Foreskin fibroblast (primary cell): ENCODE measurements at places on chromosomes 6 and 20.

GRCh38 chr6:35047265-35048011, 93.7 kb downstream of the TCP11 start:
- DNase-seq: peak; percentile 67

- no peak for DNase-seq
Observed at GRCh38 chr6:12275107-12275506, 15.1 kb upstream of the EDN1 start.

GRCh38 chr6:4818272-4818938, 42.2 kb downstream of the CDYL start:
- no peak for DNase-seq

DNA sequence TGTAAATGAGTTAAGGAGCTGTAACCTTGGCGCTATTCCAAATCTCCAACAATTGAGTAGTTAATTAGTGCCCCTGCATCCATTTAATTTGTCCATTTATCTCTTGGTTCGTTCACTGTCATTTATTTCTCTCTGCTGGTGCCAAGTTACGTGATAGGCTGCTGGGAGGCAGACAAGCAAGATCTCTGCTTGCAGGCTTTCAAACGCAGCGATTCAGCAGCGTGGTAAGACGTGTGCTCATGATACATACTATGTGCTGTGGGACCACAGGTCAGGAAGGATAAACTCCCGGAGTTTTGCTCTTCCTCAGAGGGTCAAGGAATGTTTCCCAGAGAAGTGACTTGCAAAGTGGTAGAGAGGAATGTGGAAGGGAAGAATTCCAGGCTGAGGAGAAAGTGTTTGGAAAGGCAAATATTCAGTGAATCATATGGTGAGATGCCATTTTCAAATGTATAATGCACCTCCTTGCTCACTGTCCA, 46.4 kb downstream of the UTRN start:
- no peak for DNase-seq

DNA sequence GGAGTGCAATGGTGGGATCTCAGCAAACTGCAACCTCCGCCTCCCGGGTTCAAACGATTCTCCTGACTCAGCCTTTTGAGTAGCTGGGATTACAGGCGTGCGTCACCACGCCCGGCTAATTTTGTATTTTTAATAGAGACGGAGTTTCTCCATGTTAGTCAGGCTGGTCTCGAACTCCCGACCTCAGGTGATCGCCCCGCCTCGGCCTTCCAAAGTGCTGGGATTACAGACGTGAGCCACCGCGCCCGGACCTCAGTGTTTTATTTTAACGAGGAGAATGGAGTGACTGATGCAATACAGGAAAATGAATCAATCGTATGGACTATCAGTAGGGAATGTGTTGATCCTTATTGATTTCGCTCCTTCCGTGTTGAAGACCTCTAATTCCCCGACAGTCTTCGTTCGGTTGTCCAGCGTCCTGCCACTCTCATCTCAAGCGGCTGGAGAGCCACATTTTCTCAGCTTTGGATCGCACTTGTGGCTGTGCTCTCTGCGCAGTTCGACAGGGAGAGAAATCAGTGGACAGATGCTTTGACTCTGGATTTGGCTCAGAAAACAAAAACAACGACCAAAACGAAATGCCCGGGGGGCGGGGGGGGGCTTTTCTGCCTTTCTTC, 166.2 kb downstream of the TRIM27 start:
- DNase-seq: no peak

DNA sequence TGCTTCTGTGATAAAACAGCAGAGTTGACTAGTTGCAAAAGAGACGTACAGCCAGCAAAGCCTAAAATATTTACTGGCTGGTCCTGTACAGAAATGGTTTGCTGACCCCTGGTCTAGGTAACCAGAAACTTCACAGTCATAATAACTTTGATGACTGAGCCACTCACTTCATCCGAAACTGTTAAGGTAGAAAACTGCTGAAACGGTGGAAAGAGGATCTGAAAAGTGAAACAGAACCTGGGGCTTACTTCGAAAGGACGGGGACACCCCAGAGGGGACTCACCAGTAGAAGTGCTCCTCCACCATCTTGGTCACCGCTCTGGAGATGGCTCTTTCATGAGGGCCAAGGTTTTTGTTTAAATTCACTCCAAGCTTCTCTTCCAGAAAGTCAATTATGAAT, 16.4 kb downstream of the FAXC start:
- DNase-seq: no peak

DNA sequence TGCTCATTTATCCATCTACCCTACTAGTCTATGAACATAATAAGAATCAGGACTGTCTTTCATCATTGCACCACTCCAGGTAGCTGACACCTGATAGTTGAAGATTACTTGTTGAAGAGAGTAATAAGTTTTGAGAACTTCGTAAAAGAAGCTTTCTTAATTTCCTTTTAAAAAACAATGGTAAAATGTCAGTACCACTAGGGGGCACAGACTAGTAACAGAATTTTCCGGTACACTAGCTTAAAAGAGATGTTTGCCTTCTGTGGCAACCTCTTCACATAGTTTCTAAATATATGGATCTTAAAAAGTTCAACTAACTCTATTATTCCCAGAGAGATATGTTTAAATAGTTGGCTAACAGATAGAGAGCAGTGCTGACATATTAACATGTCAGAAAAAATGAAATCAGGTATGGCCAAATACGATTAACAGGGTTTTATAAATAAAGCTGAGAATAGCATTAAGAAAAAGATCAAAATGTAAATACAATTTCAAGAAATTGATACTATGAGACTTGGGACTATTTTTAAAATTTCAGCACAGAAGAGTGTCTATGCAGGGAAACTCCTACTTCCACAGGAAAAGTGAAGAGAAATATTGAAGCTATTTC, 5.4 kb upstream of the KCNQ5 start:
- peak; percentile 68 for DNase-seq

DNA sequence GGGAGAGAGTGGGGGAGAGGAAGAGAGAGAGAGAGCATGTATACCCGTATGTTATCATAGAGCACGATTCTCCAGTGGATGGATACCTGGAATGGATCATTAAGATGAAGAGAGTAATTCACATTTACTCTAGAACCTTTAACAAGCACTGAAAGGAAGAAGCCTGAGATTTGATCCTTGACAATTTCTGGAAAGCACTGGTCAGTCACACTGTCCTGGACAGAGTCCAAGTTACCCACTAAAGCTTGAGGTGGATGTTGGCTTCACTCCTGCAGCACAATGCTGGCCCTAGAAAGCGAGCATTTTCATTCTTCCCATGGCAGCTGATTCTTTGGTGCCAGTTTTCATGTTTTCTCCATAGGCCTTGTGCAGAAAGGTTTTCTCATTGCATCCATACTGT, 25.6 kb downstream of the NFYA start:
- DNase-seq: no peak

- peak; percentile 30 for DNase-seq
Observed at GRCh38 chr6:45651301-45651700, 273.6 kb upstream of the SUPT3H start.

GRCh38 chr6:161835500-161836215, 561.8 kb upstream of the AGPAT4 start:
- peak; percentile 14 for DNase-seq

DNA sequence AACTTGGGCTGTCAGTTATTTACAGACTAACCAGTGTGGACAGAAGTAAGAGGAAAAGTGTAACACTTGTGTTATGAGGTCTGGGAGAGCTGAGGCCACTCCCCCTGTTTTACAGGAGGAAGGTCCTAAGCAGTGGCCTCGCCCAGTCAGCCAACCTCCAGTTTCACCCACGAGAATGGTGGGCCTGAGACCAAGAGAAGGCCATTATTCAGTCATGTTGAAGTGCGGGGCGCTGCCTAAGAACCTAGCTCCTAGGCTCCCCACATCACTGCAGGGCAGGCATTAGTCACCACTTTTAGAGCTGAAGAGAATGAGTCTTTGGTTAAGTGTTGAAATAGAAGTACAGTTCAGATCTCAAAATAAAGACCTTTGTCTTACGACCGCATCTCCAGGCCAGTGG, 27.9 kb downstream of the CDYL start:
- peak; percentile 41 for DNase-seq
